Posterior vena cava (tissue), 2 donors: ENCODE measurements at places on chromosomes 16 and 17.

DNA sequence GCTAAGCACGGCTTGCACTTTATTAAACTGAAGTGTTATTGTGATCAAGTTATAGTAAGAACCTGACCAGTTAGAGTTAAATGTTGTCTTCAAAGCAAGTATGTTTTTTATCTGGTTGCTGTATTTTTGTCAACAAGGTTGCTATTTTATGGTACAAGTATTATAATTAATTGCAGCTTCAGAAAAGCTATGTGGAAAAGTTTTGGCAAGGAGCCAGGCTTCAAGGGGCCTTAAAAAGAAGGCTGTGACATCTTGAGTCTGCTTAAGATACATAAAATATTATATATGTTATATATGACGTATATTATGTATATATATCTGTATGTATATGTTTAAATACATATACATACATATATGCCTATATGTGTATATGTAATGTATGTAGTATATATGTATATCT is 1461.2 kb upstream of the CDH8 start:
- no peak for DNase-seq

- DNase-seq, result peak; percentile 96
Measured at GRCh38 chr17:12983991-12984884, 33.6 kb downstream of the ELAC2 start.

DNA sequence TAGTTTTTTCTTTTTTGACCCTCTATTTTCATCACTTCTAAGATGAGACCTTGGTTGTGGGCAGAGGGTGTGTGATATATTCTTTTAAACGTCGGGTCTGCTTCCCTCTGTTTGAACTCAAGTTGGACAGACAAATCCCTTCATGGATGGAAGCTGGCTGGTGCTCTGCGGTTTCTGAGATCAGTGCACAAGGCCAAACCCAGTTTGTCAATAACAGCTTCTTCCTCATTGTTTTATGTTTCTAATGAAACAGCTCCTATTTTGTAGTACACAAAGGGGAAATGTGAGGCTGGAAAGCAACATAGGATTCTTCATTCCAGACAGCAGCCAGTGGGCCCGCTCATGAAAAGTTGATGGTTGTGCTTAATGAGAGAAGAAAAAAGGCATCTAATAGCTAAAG is 159.6 kb downstream of the PRKCA start:
- DNase-seq, result no peak

- DNase-seq, result no peak
Measured at GRCh38 chr17:27524594-27524993, 68.3 kb downstream of the KSR1 start.

GRCh38 chr17:73304971-73305812 is 6.6 kb downstream of the CDC42EP4 start:
- DNase-seq, result peak; percentile 93

DNA sequence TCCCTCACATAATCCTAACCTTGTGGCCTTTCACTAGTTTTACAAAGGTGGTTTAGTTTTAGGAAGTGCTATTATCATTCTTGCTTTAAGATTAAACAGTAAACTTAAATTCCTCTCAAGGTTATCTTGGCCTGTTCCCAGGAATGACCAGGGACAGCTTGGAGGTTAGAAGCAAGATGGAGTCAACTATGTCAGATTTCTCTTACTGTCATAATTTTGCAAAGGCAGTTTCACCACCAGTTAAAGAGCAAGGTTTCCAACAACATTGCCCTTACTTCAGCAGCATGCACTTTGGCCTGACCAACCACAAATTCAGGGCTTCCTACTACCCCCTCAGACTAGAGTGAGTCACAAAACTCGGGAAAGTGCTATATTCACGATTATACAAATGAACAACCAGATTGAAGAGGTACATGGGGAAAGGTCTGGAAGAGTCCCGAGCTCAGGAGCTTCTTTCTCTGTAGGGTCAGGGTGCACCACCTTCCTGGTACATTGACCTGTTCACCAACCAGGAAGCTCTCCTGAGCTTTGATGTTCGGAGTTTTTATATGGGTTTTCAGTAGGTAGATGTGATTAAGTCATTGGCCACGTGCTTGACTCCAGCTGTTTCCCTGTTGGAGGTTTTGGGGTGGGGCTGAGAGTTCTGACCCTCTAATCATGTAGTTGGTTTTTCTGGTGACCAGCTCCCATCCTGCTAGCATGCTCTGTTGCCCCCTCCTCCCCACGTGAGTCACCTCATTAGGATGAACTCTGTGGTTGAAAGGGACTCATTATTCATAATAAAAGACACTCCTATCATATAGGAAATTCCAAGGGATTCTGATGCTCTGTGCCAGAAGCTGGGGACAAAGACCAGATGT is 19.4 kb downstream of the RHOT1 start:
- DNase-seq, result no peak

- peak; percentile 96 for DNase-seq
Measured at GRCh38 chr17:43398724-43399595, at the start of gene ARL4D. Gene ARL4D, plus strand, starts transcription at chr17:43398993. Its CDS starts 740 bp downstream, at chr17:43399733.

DNA sequence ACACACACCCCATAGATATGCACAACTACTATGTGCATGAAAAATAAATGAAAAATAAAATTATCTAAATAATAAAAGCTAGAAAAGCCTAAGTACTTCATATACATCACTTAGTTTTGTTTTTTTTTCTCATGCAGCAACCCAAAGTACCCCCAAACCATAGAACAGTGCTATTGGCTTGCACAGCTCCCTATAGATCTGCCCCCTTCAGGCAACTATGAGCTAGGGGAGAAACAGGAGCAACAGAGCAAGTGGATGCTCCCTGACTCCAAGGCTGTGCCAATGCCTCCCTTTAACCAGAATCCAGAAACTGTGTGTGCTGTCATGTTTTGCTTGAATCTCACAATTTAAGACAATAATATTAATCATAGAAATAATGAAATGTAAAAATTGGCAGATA is 605.5 kb downstream of the TOX3 start:
- DNase-seq, result no peak

GRCh38 chr16:1311738-1312466 is 2.5 kb downstream of the UBE2I start:
- no peak for DNase-seq

DNA sequence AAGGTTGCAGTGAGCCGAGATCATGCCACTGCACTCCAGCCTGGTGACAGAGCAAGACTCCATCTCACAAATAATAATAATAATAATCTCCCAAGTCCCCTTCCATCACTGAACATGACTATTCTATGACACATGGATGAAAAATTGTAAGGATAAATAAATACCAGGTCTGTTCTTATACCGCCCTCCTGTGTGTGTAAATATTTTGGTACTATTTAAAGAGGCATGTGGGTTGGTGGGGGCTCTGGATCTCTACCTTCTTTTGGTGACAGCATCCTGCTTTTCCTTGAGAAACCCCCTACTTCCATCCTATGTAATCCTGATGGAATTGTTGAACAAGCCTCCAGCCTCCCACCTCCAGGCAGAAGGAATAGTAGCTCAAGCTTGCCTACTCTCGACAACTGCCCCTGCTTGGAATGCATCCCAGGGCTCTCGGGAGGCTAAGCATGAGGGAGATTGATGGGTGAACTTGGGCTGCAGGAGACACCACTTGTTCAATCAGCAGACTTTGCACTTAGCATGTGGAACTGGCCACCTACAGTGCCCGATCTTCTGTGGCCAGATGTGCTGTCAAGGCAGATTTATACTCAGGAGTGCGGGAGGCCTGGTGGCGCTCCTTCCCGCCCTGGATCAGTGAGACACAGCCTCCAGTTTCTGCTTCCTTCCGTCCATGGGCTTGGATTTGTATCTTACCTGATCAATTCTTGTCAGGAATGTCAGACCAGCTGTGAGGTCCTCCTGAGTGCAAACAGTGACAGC is 287.4 kb downstream of the SLC39A11 start:
- DNase-seq, result no peak

- no peak for DNase-seq
Measured at GRCh38 chr16:89407925-89408300, 82.4 kb downstream of the ANKRD11 start.

- peak; percentile 52 for DNase-seq
Measured at GRCh38 chr17:57518587-57519581, 226.2 kb downstream of the CCDC182 start.

- DNase-seq, result no peak
Measured at GRCh38 chr16:80034948-80035663, 434.6 kb upstream of the MAF start.

DNA sequence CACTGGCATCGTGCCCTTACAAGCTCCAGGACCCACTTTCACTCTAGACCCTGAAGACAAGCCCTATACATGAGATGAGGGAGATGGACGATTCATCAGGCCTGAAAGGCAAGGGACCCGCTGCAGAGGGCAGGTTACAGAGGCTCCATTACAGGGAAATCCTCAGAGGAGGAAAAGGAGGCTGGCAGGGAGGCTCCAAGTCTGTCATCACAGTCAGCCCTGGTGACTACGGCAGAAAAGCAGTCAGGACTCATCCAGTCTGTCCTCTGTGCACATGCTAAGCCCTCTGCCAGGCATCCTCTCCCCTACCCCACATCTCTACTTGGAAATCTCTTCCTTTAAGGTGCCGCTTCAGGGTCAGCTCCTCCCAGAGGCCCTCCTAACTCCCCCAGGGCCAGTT is 197.7 kb upstream of the CDH5 start:
- no peak for DNase-seq

DNA sequence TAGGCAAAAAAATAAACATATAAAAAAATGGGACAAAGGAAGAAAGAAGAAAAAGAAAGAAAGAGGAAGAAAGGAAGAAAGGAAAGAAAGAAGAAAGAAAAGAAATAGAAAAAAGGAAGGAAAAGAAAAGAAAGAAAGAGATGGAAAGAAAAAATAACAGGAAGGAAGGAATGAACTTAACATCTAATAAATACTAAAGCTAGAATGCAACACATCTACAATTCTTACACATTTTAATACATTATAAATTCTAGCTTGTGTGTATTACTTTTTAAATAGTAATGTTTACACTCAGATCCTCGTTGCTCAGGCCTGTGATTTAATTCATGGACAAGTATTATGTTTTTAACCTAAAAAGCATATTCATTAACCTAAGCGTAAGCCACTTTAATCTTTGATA is 703.0 kb upstream of the KIF2B start:
- no peak for DNase-seq

GRCh38 chr16:1612320-1613111 is at the start of gene CRAMP1:
Gene CRAMP1, plus strand, starts transcription at chr16:1612360. Its CDS starts 2,280 bp downstream, at chr16:1614640.
- no peak for DNase-seq

- DNase-seq, result peak; percentile 69
Measured at GRCh38 chr17:17091856-17092756, 49.8 kb downstream of the MPRIP start.

DNA sequence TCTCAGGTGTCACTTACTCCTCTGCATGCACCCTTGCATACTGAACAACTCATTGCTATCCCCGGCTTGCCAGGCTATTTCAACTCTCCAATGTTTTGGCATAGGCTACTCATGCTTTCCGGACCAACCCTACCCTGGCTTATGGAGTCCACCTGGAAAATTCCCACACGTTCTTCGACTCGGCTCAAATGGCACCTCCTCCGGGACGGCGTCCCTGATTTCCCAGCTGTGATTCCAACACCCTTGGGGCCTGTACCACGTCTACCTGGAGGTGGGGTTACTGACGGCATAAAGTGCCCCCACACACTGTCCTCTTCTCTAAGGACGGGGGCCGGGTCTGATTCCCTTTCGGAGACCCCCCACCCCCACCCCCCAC is 498 bp downstream of the SMYD4 start:
- DNase-seq, result no peak

GRCh38 chr17:34226744-34227034 is 28.4 kb upstream of the CCL2 start:
- DNase-seq, result no peak

DNA sequence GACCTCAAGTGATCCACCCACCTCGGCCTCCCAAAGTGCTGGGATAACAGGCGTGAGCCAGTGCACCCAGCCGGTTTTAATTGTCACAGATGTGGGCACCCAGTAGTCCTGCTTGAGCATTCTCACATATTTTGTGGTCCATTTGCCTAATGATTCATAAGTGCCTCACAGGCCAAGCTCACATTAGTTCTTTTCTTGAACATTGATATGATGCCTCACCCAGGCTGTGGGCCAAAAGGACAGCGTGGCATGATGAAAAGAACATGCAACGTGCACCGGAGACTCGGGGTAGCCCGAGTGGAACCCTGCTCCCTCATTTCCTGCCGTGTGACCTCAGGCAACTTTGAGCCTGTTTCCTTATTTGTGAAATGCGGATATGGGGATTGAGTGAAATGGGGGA is 181.9 kb downstream of the SNX29 start:
- DNase-seq, result peak; percentile 80

- peak; percentile 89 for DNase-seq
Measured at GRCh38 chr17:32483451-32484019, 3.3 kb upstream of the CDK5R1 start.

GRCh38 chr16:11824362-11824761 is 27.0 kb downstream of the RSL1D1 start:
- no peak for DNase-seq

DNA sequence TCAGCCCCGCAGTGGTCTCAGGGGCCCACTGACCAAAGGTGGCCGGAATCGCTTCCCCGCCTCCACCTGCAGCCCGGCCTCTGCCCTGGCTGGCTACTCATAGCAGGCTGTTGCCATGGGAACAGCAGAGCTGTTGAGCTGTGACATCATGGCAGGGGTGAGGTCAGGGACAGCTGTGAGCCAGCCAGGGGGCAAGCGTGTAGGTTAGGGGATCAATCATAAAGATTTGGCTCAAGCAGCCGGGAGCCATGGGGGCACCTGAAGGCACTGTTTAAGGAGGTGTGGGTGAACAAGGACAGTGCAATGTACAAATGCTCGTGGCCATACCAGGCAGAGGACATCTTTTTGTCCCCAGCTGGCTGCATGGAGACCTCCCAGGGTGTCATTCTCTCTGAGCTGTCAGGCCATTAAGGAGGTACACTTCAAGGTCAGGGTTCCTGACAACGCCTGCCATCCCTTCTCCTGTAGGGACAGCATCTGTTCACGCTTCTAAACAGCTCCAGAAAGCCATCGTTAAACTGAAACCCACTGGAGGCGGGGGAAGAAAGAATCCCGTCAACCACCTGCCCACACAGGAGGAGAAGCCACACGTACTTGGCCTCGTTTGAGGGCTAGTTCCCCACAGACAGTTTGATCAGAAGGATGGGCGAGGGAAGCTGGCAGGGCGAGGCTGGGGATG is at the start of gene CEP295NL:
Gene CEP295NL, minus strand, starts transcription at position 101 of the 679 bp plus-strand sequence. CDS start 1,373 bp downstream, outside the sequence.
- DNase-seq, result no peak

DNA sequence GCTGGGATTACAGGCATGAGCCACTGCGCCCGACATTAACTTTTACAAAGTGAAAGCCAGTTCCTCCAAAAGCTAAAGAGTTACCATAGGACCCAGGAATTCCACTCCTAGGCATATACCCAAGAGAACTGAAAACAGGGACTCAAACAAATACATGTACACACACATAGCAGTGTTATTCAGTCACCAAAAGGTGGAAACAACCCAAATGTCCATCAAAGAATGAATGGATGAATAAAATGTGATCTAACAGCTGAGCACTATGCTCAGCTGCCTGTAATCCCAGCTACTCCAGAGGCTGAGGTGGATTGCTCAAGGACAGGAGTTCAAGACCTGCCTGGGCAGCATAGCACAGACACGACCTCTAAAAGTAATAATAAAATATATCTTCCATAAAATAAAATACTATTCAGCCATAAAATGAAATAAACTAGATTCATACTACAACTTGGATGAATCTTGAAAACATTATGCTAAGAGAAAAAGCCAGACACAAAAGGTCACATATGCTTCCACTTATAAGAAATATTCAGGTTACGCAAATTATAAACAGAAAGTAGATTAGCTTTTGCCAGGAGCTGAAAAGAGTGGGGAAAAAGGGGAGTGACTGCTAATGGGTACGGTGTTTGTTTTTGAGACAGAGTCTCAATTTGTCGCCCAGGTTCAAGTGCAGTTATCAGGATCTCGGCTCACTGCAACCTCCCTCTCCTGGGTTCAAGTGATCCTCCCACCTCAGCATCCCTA is 9.3 kb upstream of the USP7 start:
- DNase-seq, result no peak
